Placental epithelial cell (primary cell): ENCODE measurements at places on chromosomes 5 and 9. TPM values are rescaled to one million over a fixed set of nuclear protein-coding genes. Genes with fewer than 3 reads are reported as not detected.

MYMK gene
- total RNA-seq, result not detected in 2 replicates

INSL6 gene
- not detected in 2 replicates for total RNA-seq

C9orf50 gene
- 0.39 TPM in 1 of 2 replicates, not detected in the other for total RNA-seq

COL23A1 gene
- total RNA-seq, result not detected in 2 replicates

SOX30 gene
- not detected in 2 replicates for total RNA-seq

TPPP gene
- total RNA-seq, result not detected in 2 replicates

SCGB3A2 gene
- 1.2 TPM in 1 of 2 replicates, not detected in the other for total RNA-seq

SPATA31A1 gene
- total RNA-seq, result not detected in 2 replicates

PCDHA12 gene
- under 0.01 and 0.11 TPM in 2 replicates for total RNA-seq

FSTL4 gene
- total RNA-seq, result not detected in 2 replicates

OR2V1 gene
- total RNA-seq, result not detected in 2 replicates

SEMA4D gene
- total RNA-seq, result 34.2 and 45.3 TPM in 2 replicates

GFI1B gene
- under 0.01 TPM in 1 of 2 replicates, not detected in the other for total RNA-seq

STPG3 gene
- not detected in 2 replicates for total RNA-seq

PCDHA13 gene
- 0.11 and 0.39 TPM in 2 replicates for total RNA-seq

BAAT gene
- not detected in 2 replicates for total RNA-seq

CACNA1B gene
- total RNA-seq, result under 0.01 and 0.11 TPM in 2 replicates

TSSK1B gene
- 0.79 TPM in 1 of 2 replicates, not detected in the other for total RNA-seq

ANAPC2 gene
- total RNA-seq, result 28.3 and 48.3 TPM in 2 replicates

C5orf47 gene
- total RNA-seq, result under 0.01 TPM in 1 of 2 replicates, not detected in the other

MLANA gene
- 0.79 TPM in 1 of 2 replicates, not detected in the other for total RNA-seq

NEUROG1 gene
- not detected in 2 replicates for total RNA-seq

TAF11L10 gene
- total RNA-seq, result 0.39 TPM in 1 of 2 replicates, not detected in the other

ARID3C gene
- not detected in 2 replicates for total RNA-seq

GPX3 gene
- total RNA-seq, result 5.9 and 12.8 TPM in 2 replicates

C5orf58 gene
- total RNA-seq, result not detected in 2 replicates
